Esophagus muscularis mucosa (tissue), 4 donors: ENCODE measurements at places on chromosomes 11 and 22.

- DNase-seq, result no peak
Observed at GRCh38 chr11:102643941-102644340, 18.8 kb upstream of the MMP20 start.

- no peak for DNase-seq
Observed at GRCh38 chr11:71379701-71380100, 68.5 kb downstream of the DHCR7 start.

DNA sequence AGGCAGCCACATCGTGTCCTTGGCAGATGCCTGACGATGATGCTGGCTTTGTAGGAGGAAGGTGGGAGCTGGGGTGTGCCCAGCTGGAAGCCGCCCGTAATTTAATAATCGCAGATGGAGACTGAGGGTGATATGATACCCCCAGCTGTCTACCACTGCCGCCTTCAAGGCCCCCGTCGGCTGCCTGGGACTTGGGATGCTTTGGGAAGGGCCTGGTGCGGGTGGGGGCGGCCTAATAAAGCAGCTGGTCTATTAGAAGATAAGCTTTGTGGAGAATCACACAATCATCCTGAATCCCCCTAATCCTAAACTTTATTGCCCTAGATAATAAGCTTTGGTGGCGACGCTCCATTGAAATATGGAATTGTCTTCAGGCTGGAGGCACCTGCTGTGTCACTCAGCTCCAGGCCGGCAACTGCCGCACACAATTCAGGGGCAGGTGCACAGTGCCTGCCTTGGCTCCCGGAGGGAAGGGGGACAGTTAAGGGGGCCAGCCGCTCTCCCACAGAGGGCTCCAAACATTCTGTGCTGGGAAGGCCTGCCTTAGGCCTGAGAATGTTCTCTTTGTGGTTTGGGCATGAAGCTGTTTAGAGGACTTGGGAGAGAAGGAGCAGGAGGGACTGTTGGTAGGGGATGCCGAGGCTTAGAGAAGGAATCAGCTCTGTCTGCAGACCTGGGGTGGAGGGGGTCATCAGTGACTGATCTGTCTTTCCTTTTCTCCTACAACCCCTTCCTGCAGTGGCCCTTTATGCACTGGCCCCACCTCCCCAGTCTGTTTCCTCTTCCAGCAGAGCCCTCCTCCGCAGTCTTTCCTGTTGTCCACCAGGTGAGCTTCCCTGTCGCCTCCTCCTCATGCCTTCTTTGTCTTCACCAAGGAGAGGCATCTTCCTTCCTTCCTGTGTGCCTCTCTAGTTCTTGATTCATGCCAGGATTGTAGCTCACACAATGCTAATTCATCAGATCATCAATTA, 65.3 kb downstream of the ARL14EP start:
- DNase-seq, result no peak

- no peak for DNase-seq
Observed at GRCh38 chr11:35664977-35665441, 2.4 kb downstream of the TRIM44 start.

DNA sequence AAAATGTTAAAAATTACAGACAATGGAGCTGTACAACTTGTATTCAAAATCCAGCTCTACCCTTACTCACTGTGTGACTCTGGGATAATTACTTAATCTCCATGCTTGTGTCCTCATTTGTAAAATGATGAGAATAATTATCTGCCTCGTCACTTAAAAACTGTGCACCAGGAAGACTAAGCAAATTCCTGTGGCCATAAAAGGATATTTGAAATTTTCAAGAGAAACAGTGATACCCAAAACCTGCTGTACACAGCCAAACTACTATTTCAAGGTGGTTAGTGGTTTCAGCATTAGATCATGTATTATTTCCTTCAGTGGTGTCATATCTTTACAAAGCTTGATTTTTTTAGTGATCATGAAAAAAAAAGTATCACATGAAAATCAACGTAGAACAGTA, 136.9 kb downstream of the METTL15 start:
- DNase-seq, result no peak

GRCh38 chr11:118142081-118142480, 10.5 kb downstream of the SCN4B start:
- no peak for DNase-seq
